Chondrocyte (in vitro differentiated cells): ENCODE measurements at places on chromosomes 12 and 14. TPM values are rescaled to one million over a fixed set of nuclear protein-coding genes. Genes with fewer than 3 reads are reported as not detected.

The OR5AU1 gene
- not detected in 3 replicates for total RNA-seq

The FGF23 gene
- not detected in 3 replicates for total RNA-seq

The FITM1 gene
- total RNA-seq: 0.27 TPM in 1 of 3 replicates, not detected in the others

The A2M gene
- total RNA-seq: 8.5 to 40.8 TPM (median 33.9 TPM) in 3 replicates

The ASCL1 gene
- total RNA-seq: not detected in 3 replicates

The PA2G4 gene
- total RNA-seq: 59.8 to 87.1 TPM (median 65.1 TPM) in 3 replicates

The CEP128 gene
- total RNA-seq: 2.7 to 7.8 TPM (median 3.5 TPM) in 3 replicates

The SUOX gene
- total RNA-seq: 11.4 to 18.2 TPM (median 13.9 TPM) in 3 replicates

The TAS2R50 gene
- 0.46 to 1.8 TPM (median 0.95 TPM) in 3 replicates for total RNA-seq

The ABCC9 gene
- total RNA-seq: 0.15 to 2.7 TPM (median 1.8 TPM) in 3 replicates

The ADCY6 gene
- 54.9 to 57.6 TPM (median 57.2 TPM) in 3 replicates for total RNA-seq

The TDRD9 gene
- total RNA-seq: not detected in 3 replicates

The KRT71 gene
- not detected in 3 replicates for total RNA-seq

The HPD gene
- total RNA-seq: not detected in 3 replicates

The ST8SIA1 gene
- total RNA-seq: 0.15 to 1.6 TPM (median 1.2 TPM) in 3 replicates

The KRT83 gene
- total RNA-seq: not detected in 3 replicates

The MGP gene
- total RNA-seq: 158 to 215 TPM (median 213 TPM) in 3 replicates

The MANSC4 gene
- not detected in 3 replicates for total RNA-seq

The RASAL1 gene
- total RNA-seq: not detected in 3 replicates

The NFYB gene
- 20.6 to 25.3 TPM (median 24.7 TPM) in 3 replicates for total RNA-seq

The OSBPL8 gene
- total RNA-seq: 94.2 to 105 TPM (median 95.3 TPM) in 3 replicates

The CPNE8 gene
- 8.0 to 10.6 TPM (median 10.3 TPM) in 3 replicates for total RNA-seq

The CNTN1 gene
- total RNA-seq: 1.6 to 4.1 TPM (median 1.8 TPM) in 3 replicates

The TTC6 gene
- total RNA-seq: not detected in 3 replicates

The SNAPC1 gene
- total RNA-seq: 7.9 to 9.9 TPM (median 8.6 TPM) in 3 replicates
